ENCODE measurements at places on chromosomes 6 and 20.

- DNase-seq, result no peak
Measured at GRCh38 chr6:22658934-22659333, 89.6 kb downstream of the HDGFL1 start.

GRCh38 chr6:147361311-147361981, 147.0 kb upstream of the SAMD5 start:
- no peak for DNase-seq

GRCh38 chr20:6053064-6053775, 640 bp downstream of the LRRN4 start:
- no peak for DNase-seq

- DNase-seq, result no peak
Measured at GRCh38 chr6:5497896-5498578, 236.7 kb downstream of the FARS2 start.

- no peak for DNase-seq
Measured at GRCh38 chr20:63234693-63235398, 859 bp upstream of the BIRC7 start.

DNA sequence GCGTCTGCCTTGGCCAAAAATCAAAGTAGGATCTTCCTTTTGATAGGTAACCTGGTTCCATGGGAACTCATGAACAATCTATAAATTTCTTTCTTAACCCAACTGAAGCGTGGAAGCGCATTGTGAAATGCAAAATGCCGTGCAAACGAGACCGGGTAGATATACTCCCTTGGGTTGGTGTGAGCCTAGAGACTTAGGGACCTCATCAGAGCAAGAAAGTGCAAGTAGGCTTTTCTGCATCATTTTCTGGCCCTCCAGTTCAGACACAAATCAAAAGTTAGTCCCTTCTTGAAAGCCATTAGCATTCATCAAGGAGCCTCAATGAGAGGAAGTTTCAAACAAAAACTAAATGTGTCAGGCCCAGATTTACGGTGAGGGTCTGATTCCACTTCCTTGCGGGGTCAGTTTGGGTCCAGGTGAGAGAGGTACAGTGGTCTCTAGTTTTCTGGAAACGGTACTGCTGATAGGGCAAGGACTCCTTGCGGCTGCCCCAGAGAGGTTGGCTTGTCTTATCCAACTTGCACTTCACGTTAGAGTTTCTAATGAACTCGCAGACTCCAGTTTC, 5.3 kb upstream of the ZNF184 start:
- DNase-seq, result no peak

DNA sequence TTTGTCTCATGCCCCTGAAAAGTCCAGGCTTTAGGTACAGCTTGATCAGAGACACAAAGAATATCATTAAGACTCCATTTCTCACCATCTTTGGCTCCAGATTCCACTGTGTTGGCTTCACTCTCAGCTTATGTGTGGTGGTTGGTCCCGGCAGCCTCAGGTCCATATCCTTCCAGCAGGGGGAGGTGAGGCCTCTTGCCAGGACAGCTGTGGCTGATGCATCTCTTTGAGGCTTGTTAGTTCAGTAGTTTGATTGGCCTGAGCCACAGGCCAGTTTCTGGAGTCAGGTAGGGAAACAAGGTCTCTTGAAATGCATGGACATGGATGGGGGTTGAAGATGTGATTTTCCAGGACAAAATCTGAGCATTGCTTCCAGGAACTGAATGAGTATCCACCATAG, 62.4 kb downstream of the JAG1 start:
- DNase-seq, result no peak

DNA sequence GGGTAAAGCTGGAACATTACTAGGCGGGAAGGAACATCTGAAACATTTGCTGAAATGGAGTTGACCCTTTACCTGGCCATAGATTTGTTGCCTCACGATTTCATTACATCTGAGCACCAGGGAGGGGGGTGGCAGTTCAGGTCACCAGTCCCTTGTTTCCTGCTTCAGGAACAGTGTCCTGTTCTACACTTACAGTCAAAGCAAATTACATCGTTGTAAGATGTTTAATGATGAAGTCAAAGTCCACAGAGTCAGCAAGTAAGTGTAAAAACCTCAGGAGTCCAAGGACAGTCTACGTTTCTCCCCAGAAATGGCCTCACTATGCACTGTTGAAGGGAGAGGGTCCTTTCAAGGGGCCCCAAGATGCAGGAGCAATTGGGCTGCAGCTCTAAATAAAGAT, 8.9 kb upstream of the MICB start:
- DNase-seq, result no peak

- no peak for DNase-seq
Measured at GRCh38 chr6:123635567-123635966, 1.2 kb downstream of the TRDN start.

DNA sequence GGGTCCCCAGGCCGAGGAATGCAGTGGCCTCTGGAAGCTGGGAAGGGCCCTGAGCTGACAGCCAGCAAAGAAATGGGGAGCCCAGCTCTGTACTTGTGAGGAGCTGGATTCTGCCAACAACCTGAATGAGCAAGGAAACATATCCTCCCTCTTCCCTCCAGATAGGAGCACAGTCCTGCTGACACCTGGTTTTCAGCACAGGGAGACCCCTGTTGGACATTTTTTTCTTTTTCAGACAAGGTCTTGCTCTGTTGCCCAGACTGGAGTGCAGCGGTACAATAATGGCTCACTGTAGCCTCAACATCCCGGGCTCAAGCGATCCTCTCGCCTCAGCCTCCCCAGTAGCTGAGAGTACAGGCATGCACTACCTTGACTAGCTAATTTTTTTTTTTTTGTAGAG, 21.5 kb downstream of the BMP6 start:
- no peak for DNase-seq

- no peak for DNase-seq
Measured at GRCh38 chr20:50930139-50930975, 880 bp downstream of the ADNP start.

DNA sequence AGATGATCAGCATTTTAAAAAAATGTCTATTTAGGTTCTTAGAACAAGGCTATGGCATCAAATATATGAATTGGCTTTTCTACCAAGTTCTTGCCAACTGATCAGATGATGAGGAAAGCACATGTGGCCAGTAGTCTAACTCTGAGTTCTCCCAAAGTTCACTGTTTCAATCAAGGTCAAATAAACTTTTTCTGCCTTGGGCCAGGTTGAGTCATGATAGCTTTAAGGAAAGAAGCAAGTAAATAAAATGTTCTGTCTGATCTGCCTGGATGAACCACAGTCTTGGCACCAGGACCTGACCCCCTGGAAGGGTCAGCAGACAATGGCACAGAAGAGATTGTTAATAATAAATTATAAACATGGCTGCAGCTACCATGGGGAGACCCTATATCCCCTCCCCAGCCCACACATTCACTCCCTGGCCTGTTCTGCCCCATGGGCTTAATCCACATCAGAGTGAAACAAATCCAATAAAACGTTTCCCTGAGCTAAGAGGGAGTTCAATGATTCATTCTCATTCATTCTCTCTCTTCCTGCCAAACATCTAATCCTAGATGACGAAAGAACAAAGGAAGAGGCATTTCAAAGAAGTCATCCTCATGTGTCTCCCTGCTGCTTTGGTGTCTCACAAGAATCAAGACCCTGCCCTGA, 661.6 kb downstream of the DHX35 start:
- DNase-seq, result no peak

GRCh38 chr6:70327036-70327435, 24.2 kb upstream of the COL9A1 start:
- no peak for DNase-seq

DNA sequence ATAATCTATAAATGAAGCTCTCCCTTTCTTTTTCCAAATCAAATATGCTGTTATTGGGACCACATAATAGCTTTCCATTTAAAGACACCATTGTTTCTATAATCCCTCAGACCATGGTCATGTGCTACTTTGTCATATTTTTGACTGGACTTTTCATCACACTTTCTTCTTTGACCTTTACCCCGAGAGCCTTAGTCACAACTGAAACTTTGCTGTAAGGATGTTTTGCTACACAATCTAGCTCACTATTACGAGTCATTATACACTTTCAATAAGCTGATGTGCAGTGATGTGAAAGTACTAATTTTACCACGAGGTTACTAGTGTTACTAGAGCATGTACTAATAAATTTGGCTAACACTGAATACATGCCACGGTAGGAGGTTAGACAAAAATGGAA, 367.2 kb upstream of the RUNX2 start:
- no peak for DNase-seq

GRCh38 chr6:12608016-12608860, 108.3 kb upstream of the PHACTR1 start:
- no peak for DNase-seq

GRCh38 chr20:40848096-40848495, 159.1 kb upstream of the MAFB start:
- no peak for DNase-seq

- no peak for DNase-seq
Measured at GRCh38 chr6:160400446-160400845, 52.3 kb downstream of the SLC22A3 start.

- DNase-seq, result no peak
Measured at GRCh38 chr6:100490065-100490464, 25.3 kb upstream of the SIM1 start.

- DNase-seq, result peak; percentile 41
Measured at GRCh38 chr20:37469531-37469930, 51.5 kb upstream of the NNAT start.

DNA sequence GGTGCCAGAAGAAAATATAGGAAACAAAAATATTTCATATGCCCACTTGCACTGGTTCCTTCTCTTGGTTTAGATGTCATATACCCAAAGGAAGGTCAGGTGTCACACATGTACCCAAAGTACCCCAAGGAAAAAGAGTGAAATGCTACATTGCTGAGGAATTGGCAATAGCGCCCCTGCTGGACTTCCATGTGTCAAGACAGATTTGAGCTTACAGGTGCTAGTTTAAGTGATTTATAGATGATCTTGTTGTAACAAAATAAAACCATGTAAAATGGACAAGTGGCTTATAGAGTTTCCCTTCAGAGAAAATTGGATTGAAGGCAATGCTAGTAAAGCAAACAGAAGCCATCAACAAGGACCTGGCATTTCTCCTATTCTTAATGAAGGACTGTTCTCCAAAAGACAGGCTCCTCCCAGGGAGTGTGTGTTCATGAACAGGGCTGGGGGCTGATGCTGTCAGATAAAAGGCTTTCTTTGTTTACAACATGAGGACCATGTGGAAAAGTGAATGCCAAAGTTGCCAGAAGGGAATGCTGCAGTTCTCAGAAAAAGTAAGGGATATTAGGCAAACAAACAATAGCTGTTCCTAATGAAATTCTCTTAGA, 64.3 kb upstream of the PAK5 start:
- no peak for DNase-seq

DNA sequence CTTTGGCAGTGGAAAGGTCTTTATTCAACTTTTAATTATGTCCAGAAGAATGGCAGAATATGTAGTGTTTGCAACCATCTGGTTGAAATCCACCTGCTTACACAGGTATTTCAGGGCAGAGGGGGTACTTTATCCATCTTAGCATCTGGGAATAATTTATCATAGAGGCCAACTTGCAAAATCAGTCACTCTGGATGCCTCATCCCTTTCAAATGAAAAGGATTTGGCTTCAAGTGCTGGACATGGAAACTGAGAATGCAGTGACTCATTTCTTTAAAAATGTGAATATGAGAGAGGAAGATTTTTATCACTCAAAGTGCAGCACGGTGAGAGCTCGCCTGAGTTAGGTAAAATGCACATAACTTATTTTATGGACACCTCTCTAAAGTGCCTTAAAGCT, 758.3 kb downstream of the KIF16B start:
- no peak for DNase-seq

GRCh38 chr6:18088419-18089296, 33.8 kb downstream of the NHLRC1 start:
- DNase-seq, result no peak
